ENCODE measurements at places on chromosomes 1 and 21.

- no peak for DNase-seq
Measured at GRCh38 chr1:197222025-197222685, 45.9 kb upstream of the CRB1 start.

GRCh38 chr1:18413541-18414305 is 67.0 kb upstream of the KLHDC7A start:
- DNase-seq, result no peak

DNA sequence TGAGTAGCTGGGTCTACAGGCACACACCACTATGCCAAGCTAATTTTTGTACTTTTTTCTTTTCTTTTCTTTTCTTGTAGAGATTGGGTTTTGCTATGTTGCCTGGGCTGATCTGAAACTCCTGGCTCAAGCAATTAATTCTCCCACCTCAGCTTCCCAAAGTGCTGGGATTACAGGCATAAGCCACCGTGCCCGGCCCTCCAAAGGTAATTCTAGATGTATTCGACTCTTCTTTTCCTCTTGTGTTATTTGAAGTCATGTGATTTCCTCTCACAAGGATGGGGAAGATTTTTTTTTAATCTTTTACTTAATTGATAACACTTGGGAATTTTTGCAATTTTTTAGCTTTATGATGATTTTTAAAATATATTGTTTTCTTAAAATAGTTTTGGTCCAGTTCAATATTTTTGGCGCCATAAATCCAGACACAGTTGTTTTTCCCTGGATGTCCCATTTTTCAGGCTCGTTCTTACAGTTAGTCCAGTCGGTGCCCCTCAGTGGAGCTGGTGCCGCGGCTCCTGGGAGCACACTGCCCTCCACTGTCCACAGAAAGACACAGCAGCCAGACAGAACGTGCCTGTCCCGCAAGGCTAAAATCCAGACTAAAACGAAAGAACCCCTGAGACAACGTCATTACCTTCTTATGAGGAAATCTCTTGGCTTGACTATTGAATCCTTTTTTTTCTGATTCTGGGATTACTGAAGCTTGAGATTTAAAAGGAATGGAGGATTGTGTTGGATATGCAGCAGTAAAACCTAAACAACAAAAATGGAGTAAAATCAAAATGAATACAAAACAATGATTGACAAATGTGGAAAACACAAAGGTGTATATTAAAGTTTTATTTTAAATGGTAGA is 22.4 kb downstream of the STPG1 start:
- DNase-seq, result peak; percentile 59

DNA sequence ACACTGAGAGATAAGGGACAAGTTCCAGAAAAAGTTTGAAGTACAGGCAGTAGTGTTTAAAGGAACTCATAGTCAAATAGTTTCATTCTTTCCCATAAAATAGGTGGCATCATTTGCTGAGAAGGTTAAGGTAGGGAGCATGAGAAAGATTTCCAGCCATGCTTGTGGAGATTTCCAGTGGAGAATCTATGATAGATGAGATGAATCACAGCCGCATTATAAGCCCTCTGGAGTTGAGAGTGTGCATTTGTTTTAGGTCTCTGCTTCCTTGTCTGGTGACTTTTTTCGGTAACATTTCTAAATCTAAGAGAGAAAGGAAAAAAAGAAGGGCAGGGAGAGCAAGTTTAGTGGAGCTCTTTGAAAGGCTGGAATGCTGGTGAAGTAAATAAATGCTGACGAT is 108.7 kb downstream of the DISP1 start:
- no peak for DNase-seq

DNA sequence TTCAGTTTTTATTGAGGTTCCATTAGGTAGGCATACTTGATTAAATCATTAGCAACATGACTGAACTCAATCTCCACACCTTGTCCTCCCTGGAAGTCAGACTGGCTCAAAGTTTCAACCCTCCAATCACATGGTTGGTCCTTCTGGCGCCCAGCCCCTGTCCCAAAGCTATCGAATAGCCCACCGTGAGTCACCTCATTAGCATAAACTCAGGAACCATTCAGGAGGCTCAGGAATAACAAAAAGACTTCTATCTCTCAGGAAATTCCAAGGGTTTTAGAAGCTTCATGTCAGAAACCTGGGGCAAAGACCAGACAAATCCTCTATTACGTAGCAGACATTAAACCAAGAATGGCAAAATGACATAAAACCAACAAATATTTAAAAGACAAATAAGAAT is 78.6 kb downstream of the RGS2 start:
- no peak for DNase-seq

- DNase-seq, result no peak
Measured at GRCh38 chr1:237187842-237188241, 145.9 kb downstream of the RYR2 start.

DNA sequence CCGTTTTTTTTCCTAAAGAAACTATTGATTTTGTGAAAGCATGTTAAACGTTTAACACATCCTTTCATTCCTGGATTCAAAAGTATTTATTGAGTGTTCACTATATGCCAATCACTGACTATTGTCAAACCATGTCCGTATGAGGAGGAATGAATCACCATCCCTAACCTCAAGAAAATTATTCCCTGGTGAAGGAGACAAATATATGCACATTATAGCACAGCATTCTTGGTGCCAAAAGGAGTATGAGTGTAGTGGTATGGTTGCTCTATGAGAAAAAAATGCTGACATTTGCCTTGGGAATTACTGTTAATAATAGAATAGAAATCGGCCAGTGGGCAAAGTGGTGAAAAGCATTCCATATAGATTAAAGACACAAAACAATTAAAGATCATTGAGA is 1390.1 kb downstream of the MRPL39 start:
- no peak for DNase-seq

- no peak for DNase-seq
Measured at GRCh38 chr1:176866011-176866714, 298.3 kb downstream of the ASTN1 start.

All from dermis microvascular lymphatic vessel endothelial cell (primary cell).